Caco-2 (cell line): ENCODE measurements at places on chromosomes 11 and 22. TPM values are rescaled to one million over a fixed set of nuclear protein-coding genes. Genes with fewer than 3 reads are reported as not detected.

DNA sequence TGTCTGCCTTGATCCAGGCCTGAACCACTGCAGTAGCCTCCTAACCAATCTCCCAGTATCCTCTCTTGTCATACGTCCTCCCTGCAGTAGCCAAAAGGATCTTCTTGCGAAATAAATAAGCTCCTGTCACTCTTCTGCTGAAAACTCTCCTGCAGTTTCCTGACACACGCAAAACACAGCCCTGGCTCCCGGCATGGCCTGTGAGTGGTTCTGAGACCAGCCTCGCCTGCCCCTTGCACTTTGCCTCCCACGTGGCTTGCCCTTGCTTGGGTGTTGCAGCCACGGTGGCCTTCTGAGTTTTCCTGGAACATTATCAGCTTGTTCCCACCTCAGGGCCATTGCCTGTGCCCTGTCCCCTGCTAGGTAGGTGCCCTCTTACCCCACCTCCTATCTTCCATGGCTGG is 7.2 kb downstream of the ZC3H7B start:
- no peak overlapping the region for H3K4me3 ChIP-seq
- H3K27ac ChIP-seq: no peak overlapping the region
- peaks cover 1% of the 10 kb centered on the region; the same call in 1 of the 2 replicates for H3K36me3 ChIP-seq
- H3K4me1 ChIP-seq: peaks cover 17% of the 10 kb centered on the region

- no peaks in the 10 kb centered on the region for H3K27me3 ChIP-seq
- no peak overlapping the region for H3K27ac ChIP-seq
- no peaks in the 10 kb centered on the region; the same call in 1 of the 2 replicates for H3K36me3 ChIP-seq
- DNase-seq: no peak
These were observed 67.0 kb upstream of the RASSF10 start for GRCh38 chr11:12942157-12942556.

DNA sequence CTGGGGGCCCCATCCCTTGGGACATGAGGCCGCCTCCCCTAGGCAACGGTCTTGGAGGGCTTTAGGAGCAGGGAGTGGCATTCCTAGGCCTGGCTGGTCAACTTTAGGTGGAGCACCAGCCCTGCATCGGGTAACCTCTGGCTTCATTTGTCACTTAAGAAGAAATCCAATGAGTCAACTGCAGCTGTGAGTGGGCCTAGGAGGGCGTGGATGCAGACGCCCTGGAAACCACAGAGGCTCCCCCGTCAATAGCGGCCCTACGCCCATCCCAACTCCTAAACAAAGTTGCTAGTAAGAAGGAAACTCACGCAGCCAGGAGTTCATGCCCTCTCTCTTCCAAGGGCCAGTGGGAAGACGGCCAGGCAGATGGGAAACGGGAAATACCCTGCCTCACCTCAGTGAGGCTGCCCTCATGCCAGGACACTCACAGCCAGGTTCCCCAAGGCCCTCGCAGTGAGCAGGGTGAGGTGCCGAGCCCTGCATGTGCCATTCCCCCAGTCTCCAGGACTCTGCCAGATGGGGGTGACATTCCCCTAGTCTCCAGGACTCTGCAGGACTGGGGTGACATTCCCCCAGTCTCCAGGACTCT is 20.8 kb downstream of the BID start:
- H3K36me3 ChIP-seq: no peaks in the 10 kb centered on the region
- DNase-seq: no peak
- no peak overlapping the region for H3K4me3 ChIP-seq
- H3K4me1 ChIP-seq: no peaks in the 10 kb centered on the region
- H3K27ac ChIP-seq: no peak overlapping the region

GRCh38 chr11:131816051-131816450 is 445.6 kb downstream of the NTM start:
- no peak overlapping the region for H3K27ac ChIP-seq
- no peaks in the 10 kb centered on the region; the same call in 1 of the 2 replicates for H3K27me3 ChIP-seq
- no peak for DNase-seq

DNA sequence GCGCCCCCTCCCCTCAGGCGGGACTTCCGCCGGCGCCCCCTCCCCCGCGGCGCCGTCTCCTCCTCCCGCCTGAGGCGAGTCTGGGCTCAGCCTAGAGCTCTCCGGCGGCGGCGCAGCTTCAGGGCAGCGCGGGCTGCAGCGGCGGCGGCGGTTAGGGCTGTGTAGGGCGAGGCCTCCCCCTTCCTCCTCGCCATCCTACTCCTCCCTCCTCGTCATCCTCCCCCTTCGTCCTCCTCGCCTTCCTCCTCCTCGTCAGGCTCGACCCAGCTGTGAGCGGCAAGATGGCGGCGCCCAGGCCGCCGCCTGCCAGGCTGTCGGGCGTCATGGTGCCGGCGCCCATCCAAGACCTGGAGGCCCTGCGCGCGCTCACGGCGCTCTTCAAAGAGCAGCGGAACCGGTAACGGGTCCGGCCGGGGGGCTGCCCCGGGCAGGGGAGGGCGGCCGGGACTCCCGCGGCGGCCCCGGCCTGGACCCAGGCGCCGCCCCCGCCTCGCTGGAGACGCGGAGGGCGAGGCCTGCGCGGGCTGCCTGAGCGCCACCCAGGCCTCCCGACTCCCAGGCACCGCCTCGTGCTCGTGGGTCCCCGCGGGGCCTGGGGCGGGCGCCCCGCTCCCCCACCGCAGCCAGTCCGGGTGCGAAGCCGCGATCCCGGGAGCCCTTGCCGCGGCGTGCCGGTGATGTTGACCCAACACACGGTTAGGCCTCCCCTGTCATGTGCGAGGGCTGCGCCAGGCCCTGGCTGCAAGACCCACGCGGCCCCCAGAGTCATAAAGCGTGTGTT is at the start of gene ATXN10:
ATXN10 (plus strand) TSS at position 52 of the 781 bp plus-strand sequence; CDS start at position 282, 230 bp downstream.
- H3K36me3 ChIP-seq: no peaks in the 10 kb centered on the region
- peak within 1 kb of the TSS; percentile 81 for H3K4me3 ChIP-seq
- peak within 1 kb of the TSS; percentile 87 for H3K27ac ChIP-seq
- peak; percentile 86 for DNase-seq

DNA sequence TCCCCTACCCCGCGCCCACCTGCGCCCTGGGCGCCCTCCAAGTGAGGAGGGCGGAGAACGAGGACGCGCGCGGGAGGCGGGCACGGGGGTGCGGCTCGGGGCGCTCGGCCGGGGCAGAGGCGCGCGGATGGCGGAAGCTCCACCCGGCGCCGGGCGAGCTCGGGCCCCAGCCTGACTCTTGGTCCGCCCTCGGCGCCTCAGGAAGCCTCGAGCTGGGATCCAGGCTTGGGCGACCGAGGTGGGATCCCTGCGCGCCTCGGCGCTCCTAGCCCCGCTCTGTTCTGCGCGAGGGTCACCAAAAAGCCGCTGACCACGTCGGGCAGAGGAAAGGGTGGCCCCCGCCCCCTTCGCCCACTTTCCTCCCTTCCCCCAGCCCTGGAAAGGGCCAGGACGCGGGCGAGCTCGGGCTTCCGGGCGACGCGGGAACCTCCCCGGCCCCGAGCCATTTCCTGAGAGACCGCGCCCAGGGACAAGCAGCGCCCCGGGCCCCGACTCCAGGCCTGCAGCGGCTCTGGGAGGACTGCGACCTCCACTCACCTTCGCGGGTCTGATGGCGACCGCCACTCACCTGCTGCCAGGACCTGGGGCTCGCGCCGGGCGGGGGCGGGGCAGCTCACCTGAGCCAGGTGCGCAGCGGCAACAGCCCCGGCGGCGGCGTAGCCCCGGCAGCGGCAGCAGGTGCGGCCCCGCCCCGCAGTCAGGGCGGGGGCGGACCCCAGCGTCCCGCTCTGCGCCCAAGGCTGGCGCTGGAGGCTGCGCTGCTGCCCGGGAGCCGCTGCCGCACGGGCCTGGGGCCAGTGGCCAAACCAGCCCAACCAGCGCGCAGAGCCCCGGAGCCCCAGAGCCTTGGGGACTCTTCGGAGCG is 2.2 kb upstream of the SIGIRR start:
- H3K27me3 ChIP-seq: no peaks in the 10 kb centered on the region
- peak; percentile 94 for DNase-seq
- H3K4me1 ChIP-seq: peaks cover 23% of the 10 kb centered on the region
- peak overlapping the region; percentile 96 for H3K4me3 ChIP-seq
- no peaks in the 10 kb centered on the region for H3K36me3 ChIP-seq

DNA sequence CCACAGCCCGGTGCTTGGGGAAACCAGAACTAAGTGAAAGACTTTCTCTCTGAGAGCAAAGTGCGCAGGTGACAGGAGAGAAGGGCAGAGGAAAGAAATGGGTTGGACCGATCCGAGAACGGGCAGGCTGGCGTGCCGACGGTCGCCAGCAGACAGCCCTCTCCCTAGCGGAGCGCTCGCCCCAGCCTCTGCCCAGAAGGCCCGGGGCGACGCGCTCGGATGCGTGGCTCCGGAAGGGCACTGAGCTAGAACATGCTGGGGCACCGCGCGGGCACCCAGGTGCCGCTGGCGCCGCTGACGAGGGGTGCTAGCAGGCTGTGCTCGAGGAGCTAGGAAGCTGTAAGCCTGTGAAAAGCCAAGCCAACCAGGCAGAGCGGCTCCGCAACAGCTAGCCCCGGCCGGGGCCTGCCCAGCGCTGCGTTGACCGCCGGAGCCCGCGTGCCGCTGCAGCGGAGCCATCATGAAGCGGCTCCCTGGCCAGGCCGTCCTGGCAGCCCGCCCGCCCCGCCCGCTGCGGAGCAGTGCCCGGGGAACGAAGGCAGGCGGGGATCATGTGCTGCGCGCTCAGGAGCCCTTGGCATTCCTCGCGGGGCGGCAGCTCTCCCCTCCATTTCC is 22.1 kb upstream of the RRAS2 start:
- H3K27ac ChIP-seq: no peak overlapping the region
- peak overlapping the region; percentile 45 for H3K4me3 ChIP-seq
- DNase-seq: peak; percentile 58
- H3K27me3 ChIP-seq: no peaks in the 10 kb centered on the region; the same call in 1 of the 2 replicates
- peaks cover 9% of the 10 kb centered on the region for H3K4me1 ChIP-seq

DNA sequence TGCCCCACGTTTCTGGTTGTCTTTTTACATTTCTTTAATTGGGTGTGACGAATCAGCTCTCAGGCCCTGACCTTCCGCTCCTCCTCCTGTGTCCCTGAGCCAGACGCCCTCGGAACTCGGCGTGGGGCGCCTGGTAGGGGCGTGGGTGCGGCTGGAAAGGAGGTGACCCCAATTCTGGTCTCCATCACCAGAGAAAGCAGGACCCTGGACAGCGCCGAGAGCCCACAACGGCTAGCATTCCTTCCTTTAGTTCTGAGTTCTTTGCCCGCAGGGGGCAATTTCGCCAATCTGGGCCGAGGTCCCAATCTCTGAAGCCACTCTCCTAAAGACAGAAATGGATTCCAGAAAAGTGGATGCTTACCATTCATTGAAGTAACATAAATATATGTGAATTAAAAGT is 11.7 kb upstream of the RBMXL2 start:
- DNase-seq: no peak
- H3K4me3 ChIP-seq: no peak overlapping the region
- H3K36me3 ChIP-seq: no peaks in the 10 kb centered on the region
- peaks cover 7% of the 10 kb centered on the region; the same call in 1 of the 2 replicates for H3K4me1 ChIP-seq
- no peak overlapping the region for H3K27ac ChIP-seq
- no peaks in the 10 kb centered on the region for H3K27me3 ChIP-seq

DNA sequence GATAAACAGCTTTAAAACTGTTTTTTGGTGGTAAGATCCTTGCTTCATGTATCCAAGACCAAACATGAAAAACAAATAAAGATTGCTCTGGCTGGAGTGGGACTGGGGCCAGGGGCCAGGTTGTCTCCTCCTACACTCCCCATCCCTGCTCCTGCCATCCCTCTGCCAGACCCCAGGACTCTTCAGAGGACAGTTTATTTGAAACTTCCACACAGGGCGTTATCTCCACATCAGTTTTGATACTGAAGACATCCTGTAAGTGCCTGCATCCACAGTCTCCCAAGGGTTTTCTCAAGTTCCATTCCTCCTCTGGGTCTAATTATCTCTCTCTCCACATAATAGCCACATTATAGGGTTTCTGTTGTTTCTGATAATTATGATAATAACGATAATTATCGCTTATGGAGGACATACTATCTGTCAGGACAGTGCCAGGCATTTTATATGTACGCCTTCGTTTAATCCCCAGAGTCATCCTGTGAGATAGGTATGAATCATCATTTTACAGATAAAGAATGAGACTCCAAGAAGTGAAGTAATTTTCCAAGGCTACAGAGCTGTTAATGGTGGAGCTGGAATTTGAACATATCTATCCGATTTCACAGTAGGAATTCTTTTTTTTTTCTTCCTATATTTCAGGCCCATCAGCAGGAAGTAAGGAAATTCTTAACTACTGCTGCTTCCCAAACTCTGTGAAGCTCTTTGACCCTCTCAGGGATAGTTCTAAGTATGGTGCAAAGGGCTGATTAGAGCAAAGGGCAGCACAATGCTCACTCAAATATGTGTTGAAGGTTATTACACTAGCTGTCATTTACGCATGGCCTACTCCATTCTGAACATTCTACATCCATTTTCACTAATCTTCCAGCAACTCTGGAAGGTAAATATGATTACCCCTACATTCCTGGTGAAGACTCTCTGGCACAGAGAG is 488.0 kb upstream of the CCDC90B start:
- H3K4me3 ChIP-seq: no peak overlapping the region
- H3K4me1 ChIP-seq: no peaks in the 10 kb centered on the region
- no peaks in the 10 kb centered on the region for H3K27me3 ChIP-seq
- no peak for DNase-seq
- no peak overlapping the region for H3K27ac ChIP-seq

DNA sequence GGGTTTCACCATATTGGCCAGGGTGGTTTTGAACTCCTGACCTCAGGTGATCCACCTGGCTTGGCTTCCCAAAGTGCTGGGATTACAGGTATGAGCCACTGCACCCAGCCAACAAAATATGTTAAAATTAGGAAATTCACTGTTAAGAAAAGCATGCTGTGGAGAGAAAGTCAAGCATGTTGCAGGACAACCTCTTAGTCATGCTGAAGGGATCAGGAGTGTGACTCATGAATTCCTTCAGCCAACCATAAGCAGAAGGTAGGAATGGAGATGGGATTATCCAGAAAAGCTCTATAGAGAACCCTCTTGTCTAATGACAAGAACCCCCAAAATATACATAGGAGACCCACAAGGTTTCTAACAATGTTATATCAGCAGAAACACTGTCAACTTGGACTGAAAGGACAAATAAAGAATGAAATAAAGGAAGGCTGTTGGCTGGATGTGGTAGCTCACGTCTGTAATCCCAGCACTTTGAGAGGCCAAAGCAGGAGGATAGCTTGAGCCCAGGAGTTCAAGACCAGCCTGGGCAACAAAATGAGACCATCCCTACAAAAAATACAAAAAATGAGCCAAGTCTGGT is 16.0 kb downstream of the MRTFA start:
- no peaks in the 10 kb centered on the region for H3K27me3 ChIP-seq
- H3K27ac ChIP-seq: peak overlapping the region; percentile 34

DNA sequence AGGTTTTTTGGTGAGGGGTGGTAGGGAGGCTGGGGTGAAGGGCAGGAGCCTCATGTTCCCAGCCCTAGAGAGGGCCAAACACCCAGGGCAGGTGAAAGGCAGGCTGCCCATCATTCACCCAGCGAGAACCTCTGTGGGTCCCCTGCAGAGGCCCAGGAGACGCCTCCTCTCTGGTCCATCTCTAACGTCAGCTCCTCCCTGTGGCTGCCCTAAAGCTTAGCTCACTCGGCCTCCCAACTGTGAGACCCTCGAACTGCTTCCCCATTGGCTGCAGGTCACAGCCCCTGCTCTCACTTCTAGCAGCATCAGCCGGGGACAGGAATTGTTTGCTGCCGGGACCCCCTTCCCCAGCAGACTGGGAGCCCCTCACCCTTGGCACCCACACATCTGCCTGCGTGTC is 615 bp upstream of the NFAM1 start:
- no peak overlapping the region for H3K4me3 ChIP-seq
- no peaks in the 10 kb centered on the region for H3K27me3 ChIP-seq
- no peak overlapping the region for H3K27ac ChIP-seq

GRCh38 chr11:114463999-114464398 is 24.7 kb downstream of the REXO2 start:
- no peak overlapping the region for H3K27ac ChIP-seq
- DNase-seq: no peak
- no peaks in the 10 kb centered on the region for H3K27me3 ChIP-seq
- H3K36me3 ChIP-seq: no peaks in the 10 kb centered on the region

TRIOBP gene
- 30.7 and 38.4 TPM in 2 replicates for total RNA-seq

LYVE1 gene
- not detected in 2 replicates for total RNA-seq

EIF3D gene
- 240 and 250 TPM in 2 replicates for total RNA-seq

HBD gene
- total RNA-seq: not detected in 2 replicates

RBMXL2 gene
- total RNA-seq: not detected in 2 replicates

P4HA3 gene
- total RNA-seq: 0.42 TPM in 1 of 2 replicates, not detected in the other

MICALL1 gene
- total RNA-seq: 43.5 and 46.7 TPM in 2 replicates

TEX54 gene
- total RNA-seq: 0.95 TPM in 1 of 2 replicates, not detected in the other
